Heart left ventricle (tissue), 16 donors: ENCODE measurements at places on chromosomes 6 and 20. TPM values are rescaled to one million over a fixed set of nuclear protein-coding genes. Genes with fewer than 3 reads are reported as not detected.

Gene RBCK1
- total RNA-seq = 41.0 TPM

Gene NFATC2
- 3.8 TPM for total RNA-seq

Gene TINAG
- 0.38 TPM for total RNA-seq

Gene CCND3
- 38.7 TPM for total RNA-seq

Gene CLVS2
- not detected for total RNA-seq

Gene TOMM6
- 182 TPM for total RNA-seq

GRCh38 chr6:21741221-21742109 is 147.9 kb downstream of the SOX4 start:
- H3K27ac ChIP-seq = peak overlapping the region; percentile 4
- no peak for DNase-seq
- no peaks in the 10 kb centered on the region for H3K27me3 ChIP-seq
- peak overlapping the region; percentile 15 for H3K4me3 ChIP-seq
- H3K4me1 ChIP-seq = peaks cover 26% of the 10 kb centered on the region

GRCh38 chr20:9025011-9025410 is 43.9 kb upstream of the PLCB4 start:
- H3K4me3 ChIP-seq = no peak overlapping the region
- no peaks in the 10 kb centered on the region for H3K27me3 ChIP-seq
- H3K27ac ChIP-seq = no peak overlapping the region

DNA sequence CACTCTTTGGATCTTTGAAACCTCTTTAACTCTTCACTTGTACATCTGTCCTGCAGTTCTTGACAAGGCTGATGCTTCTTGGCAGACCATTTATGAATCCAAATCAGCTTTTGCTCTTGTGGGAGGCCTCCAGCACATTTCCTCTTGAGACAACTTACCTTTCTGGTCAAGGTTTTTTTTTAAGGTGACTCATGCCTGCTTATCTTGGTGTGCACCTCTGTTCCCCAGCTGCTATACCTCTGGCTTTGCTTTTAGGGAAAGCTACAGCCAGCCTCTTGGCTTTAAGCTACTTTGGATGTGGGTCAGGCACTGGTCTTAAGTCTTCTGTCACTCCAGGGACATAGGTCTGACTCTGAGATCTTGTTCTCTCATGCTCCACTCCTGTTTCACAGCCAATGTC is 106.5 kb downstream of the PHF3 start:
- no peaks in the 10 kb centered on the region for H3K27me3 ChIP-seq
- no peak for DNase-seq
- no peaks in the 10 kb centered on the region for H3K4me1 ChIP-seq

DNA sequence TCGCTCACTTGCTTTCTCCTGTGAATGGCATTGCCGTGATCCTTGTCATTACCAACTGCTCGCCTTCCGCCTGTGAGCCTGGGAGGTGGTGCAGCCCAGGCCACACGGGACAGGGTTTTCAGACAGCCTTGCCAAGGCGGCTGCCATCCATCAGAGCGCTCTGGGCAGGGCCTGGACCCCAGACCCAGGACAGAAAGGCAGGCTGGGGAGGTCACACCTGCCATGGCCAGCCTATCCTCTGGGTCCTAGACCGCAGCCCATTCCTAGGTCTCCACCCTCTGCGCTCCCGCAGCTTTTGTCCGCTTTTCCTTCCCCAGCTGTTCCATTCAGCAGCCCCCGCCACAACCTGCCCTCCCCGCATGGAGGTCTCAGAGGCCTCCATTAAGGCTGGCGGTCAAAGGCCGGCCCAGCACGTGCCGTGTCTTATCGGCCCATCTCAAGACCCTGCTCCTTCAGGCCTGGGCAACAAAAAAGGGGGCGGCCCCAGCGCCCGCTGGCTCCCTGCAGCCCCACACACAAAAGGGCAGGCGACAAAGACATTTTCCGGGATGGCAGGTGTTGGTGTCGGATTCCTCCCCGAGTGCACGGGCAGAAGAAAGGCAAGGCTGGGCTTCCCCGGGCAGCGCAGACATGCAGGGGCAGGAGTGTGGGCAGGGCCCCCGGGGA is 28.1 kb downstream of the INSM1 start:
- H3K27me3 ChIP-seq = no peaks in the 10 kb centered on the region
- H3K36me3 ChIP-seq = no peaks in the 10 kb centered on the region
- H3K4me1 ChIP-seq = no peaks in the 10 kb centered on the region
- H3K27ac ChIP-seq = no peak overlapping the region
- no peak for DNase-seq

DNA sequence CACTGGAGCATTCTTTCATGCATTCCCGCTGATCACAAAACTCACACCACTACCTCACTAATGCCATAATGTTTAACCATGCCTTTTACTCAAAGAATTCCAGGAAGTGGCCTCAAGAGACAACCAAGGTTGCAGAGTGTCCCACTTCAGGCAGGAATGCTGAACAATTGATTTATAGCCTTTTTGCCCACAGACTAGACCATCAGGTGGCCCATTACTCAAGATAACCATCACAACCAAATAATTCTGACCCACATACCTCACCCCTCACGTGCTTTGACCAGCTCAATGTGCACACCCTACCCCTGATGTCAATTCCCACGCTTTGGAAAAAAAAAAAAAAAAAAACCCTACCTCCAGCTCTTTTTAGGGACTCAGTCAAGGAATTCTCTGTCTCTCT is 220.6 kb upstream of the UFL1 start:
- H3K4me1 ChIP-seq = no peaks in the 10 kb centered on the region
- no peak for DNase-seq
- no peak overlapping the region for H3K27ac ChIP-seq
- no peak overlapping the region for H3K4me3 ChIP-seq
- H3K36me3 ChIP-seq = no peaks in the 10 kb centered on the region
